ENCODE measurements at places on chromosomes 7 and 10. TPM values are rescaled to one million over a fixed set of nuclear protein-coding genes. Genes with fewer than 3 reads are reported as not detected.

The CCL24 gene
- total RNA-seq = not detected

The PITX3 gene
- total RNA-seq = not detected

The EN2 gene
- 11.9 TPM for total RNA-seq

The SEMA3A gene
- total RNA-seq = 36.0 TPM

The TRPV6 gene
- 0.27 TPM for total RNA-seq

The BTBD16 gene
- not detected for total RNA-seq

The COL1A2 gene
- total RNA-seq = 233 TPM

The DHTKD1 gene
- 54.3 TPM for total RNA-seq

The DPYSL4 gene
- total RNA-seq = 44.5 TPM

The FAM237B gene
- total RNA-seq = not detected

The EXOSC1 gene
- total RNA-seq = 30.7 TPM

The CCDC126 gene
- 27.4 TPM for total RNA-seq

The NPFFR1 gene
- 0.54 TPM for total RNA-seq

The KIF20B gene
- total RNA-seq = 10.7 TPM

The ASAH2 gene
- total RNA-seq = 1.5 TPM

The TRPV5 gene
- 0.36 TPM for total RNA-seq

DNA sequence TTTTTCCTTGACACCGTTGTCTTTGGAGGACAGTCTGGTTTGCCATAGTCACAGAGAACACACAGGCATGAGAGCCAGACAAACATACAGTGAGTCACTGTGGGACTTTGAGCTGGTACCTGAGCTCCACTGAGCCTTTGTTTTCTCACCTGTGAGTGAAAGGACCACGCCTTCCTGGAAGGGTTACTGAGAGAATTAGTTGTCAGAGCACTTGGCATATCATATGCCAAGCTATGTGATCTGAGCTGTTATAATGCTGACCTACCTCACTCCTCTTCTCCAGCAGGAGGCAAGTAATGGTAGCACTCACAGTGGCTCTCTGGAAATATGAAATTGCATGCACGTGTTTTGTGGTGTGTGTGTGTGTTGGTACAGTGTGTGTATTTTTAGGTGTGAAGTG is 59.7 kb downstream of the CXCL12 start:
- DNase-seq = no peak

GRCh38 chr10:132637477-132638129 is 100.0 kb downstream of the INPP5A start:
- DNase-seq = peak; percentile 84

- DNase-seq = no peak
These were observed 10.4 kb downstream of the GPRIN2 start for GRCh38 chr10:46545861-46546590.

DNA sequence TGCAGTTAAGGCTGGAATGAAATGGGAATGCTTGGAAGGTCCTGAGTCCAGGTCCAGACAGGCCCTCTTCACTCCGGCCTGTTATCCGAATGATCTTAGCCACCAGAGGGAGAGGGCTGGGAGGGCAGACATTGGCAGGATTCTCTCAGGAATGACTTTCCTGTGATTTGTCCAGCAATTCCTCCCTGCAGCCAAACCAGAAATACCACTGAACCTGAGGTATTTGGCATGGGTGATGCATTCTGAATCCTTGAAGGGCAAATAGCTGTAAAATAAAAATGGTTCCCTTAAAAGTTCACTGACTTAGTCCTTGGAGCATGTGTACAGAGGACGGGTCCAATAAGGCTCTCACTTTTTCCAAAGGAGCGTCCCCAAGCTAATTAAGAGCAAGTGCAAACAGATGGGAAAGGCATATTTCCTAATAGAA is 77.5 kb upstream of the HABP2 start:
- DNase-seq = no peak

GRCh38 chr10:88851706-88852105 is at the start of gene ANKRD22:
TSS of gene ANKRD22 (minus strand) at chr10:88851844. CDS start at chr10:88851607, 237 bp downstream.
- DNase-seq = no peak

- peak; percentile 4 for DNase-seq
These were observed 757 bp upstream of the PALS2 start for GRCh38 chr7:24572393-24572996.

GRCh38 chr7:11524476-11525397 is 307.3 kb downstream of the THSD7A start:
- no peak for DNase-seq

GRCh38 chr7:149300620-149301285 is 38.8 kb downstream of the ZNF783 start:
- no peak for DNase-seq

DNA sequence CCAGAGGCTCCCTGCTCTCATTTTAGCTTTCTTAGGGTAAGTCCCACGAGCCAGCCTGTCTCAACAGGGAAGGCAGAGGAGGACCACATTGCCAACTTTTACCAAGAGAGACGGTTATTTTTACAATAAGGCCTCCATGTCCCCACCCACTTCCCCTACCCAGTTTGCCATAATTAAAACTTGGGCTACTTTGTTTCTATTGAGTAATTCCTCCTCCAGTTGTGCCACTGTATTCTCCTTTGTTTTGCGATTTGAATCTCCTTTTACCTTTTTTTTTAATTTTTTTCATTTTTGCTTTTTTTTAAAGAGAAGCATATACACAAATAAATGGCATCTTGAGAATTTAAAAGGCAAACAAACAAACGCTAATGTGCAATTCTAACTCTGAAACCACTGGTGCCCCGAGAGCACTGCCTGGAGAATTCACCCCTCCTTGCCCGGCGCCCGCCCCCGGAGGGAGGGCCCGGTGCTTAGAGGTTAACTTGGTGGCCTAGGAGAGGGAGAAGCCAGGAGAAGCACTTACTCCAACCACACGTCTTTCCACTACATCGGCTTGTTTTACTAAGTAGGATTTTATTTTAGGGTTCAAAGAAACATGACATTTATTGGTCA is 282.3 kb downstream of the USP6NL start:
- DNase-seq = no peak

GRCh38 chr10:9038146-9038714 is 983.7 kb downstream of the GATA3 start:
- DNase-seq = peak; percentile 54

DNA sequence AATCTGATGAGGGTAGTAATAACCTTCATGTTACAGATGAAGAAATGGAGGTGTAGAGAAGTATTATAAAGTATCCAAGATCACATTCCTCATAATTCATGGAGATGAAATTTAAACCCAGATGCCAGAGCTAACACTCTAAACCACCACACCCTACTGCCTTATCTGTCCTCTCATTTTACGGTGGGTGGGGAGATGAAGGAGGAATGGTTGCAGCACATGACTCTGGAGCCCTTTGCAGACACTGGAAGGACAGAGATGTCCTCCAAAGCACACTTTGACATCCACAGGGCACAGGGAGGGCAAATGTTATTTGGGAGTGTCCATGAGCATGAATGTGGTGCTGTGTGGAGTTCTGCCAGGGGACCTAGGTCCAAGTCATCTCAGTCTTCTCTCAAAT is 1.1 kb downstream of the PLEKHS1 start:
- DNase-seq = no peak

GRCh38 chr7:37286454-37286832 is 162.2 kb downstream of the ELMO1 start:
- DNase-seq = no peak

DNA sequence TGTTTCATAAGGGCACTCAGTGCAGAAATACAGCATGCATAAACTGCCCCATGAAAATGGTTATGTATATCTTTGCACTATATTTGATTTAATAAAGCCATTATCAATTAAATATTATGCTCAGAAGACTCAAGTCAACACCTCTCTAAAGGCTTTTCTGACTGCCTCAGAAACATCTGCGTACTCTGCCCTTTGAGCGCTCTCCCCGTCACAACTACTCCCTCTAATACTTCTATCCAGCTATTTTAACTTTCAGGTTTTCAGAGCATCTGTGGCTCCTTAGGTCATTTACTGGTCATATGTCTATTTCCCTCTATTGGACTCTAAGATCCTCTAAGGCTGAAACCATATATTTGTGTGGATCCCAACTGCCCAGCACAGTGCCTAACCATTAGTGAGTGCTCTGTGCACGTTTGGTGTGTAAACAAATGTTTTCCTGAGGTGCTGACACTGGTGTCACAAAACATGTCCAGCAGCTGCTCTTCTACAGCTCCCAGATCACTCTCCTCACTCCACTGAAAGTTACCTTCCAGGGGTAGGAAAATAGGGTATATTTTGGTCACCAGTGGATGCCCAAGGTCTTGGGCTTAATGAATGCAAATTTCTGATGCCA is 179.1 kb downstream of the BTAF1 start:
- no peak for DNase-seq

DNA sequence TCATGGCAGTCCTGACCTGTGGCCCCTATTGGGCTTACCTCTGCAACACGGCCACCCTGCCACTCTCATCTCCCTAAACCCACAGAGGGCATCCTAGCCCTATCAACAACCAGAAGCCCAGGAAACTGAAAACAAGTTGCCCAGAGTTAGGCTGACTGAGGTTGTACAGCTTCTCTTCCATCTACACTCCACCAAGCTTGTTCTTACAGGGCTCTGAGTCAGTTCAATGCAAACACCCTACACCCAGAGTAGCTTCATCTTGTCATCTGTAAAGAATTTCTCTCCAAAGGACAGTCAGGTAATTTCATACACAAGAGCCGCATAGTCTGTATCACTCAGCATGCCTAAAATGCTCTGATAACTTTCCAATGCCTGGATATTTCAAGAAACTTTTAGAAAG is 175.4 kb downstream of the ARID5B start:
- no peak for DNase-seq

- DNase-seq = no peak
These were observed 26.7 kb upstream of the ABLIM1 start for GRCh38 chr10:114684822-114685209.

- DNase-seq = peak; percentile 92
These were observed 98.8 kb upstream of the ZNF722 start for GRCh38 chr7:63899691-63900393.

DNA sequence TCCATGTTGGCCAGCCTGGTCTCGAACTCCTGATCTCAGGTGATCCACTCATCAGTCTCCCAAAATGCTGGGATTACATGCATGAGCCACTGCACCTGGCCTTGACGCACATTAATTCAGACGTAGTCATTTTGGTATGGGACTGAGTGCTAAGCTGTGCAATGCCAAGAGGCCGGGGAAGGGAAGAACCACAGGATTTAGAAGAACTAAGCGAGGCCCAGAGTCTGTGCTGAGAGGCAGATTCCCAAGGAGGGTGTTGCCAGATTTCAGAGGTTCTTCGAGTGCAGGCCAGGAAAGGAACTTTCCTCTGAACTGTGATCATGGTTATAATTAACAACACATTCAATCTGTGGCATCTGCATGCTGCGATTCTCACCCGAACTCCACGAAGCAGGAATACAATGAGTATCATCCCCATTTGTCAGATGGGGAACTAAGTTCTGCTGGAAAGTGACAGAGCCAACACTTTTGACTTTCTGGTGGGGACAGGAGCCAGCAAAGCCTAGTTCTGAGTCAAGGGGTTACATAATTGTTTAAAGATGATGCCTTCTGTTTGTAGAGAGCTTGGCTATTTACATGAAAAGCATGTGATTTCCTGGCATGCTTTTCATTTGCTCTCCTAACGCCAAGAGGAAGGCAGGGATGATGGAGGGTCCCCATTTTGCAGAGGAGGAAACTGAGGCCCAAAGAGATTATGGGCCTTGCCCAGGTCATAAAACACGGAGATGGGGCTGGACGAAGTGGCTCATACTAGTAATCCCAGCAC is 6.2 kb upstream of the ZAN start:
- no peak for DNase-seq

DNA sequence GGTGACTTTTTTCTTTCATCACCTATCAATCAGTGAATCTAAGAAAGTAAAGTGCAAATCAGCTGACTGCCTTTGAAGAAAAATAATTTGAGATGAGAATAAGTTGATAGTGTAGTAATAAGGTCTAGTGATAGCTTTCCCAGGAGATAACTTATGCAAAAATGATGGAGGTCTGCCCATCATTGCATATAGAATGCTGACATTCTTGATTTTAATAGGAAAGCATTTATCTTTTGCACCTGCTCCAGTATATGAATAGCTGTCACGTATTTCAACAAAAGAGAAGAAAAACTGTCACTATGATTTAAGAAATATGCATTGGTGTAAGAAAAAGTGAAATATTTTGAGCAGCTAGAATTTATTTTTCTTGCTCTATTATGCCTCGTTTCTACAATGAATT is 46.8 kb downstream of the PTTG1IP2 start:
- DNase-seq = no peak

DNA sequence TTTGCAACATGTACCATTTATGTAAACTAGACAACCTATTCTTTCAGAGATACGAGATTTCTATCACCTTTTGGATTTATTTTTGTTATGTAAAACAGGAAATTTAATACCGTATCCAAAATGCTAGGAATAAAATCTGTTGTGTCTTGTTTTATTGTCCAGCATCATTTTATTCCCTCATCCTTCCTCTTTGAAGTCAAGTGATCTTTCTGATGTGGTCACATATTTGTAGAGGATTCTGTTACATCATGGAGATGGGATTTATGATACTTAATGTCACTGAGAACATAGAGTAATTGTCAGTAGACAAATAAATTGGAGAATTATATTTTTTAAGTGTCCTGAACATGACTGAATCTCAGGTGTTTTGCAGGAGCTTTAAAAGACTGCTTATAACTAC is 64.7 kb downstream of the ZNF277 start:
- no peak for DNase-seq

DNA sequence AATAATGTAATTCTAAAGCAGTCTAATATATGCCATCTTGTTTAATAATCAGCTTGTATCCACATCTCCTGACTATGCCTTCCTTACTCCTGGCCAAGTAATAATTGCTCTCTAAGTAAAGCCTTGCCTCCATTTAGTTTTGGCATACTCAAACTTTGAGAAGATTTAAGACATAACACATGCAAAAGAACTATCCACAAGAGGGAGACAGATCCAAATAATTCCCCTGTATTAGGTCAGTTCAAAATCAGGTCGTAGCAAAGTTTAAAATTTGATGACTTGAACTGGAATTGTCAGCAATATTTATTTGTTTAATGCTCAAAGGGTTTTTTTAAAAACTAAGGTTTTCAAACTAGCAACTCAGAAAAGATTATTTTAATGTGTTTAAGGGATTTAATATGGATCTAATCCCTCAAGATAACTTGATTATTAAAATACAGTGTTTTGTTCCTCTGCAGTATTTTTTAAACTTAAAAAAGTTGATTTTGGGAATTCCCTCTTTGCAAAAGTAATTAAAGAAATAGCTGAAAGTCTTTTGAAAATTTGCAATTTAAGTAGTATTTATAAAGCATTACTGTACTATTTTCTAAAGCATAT is 95.3 kb downstream of the HDAC9 start:
- DNase-seq = peak; percentile 20

Data from cerebellum (tissue), 4 donors.